Activated CD8-positive, alpha-beta T cell treated with anti-CD3 and anti-CD28 coated beads for 36 hours (primary cell): ENCODE measurements at places on chromosomes 6 and 20. TPM values are rescaled to one million over a fixed set of nuclear protein-coding genes. Genes with fewer than 3 reads are reported as not detected.

The MICB gene
- total RNA-seq = 17.7 TPM

The MYLK4 gene
- total RNA-seq = 0.09 TPM

The KCNG1 gene
- total RNA-seq = 1.8 TPM

The MRPL18 gene
- 81.8 TPM for total RNA-seq

The SYNJ2 gene
- total RNA-seq = 27.7 TPM

The ORC3 gene
- 35.8 TPM for total RNA-seq

The FOXF2 gene
- total RNA-seq = not detected

The AIF1 gene
- 240 TPM for total RNA-seq

GRCh38 chr20:19909725-19910124, 107.4 kb upstream of the NAA20 start:
- H3K27me3 ChIP-seq = no peaks in the 10 kb centered on the region
- DNase-seq = no peak
- H3K4me3 ChIP-seq = no peak overlapping the region
- no peaks in the 10 kb centered on the region for H3K4me1 ChIP-seq
- H3K36me3 ChIP-seq = no peaks in the 10 kb centered on the region
- no peak overlapping the region for H3K27ac ChIP-seq

GRCh38 chr6:109793792-109794191, 102.7 kb downstream of the FIG4 start:
- no peaks in the 10 kb centered on the region for H3K27me3 ChIP-seq
- no peak overlapping the region for H3K27ac ChIP-seq
- no peak overlapping the region for H3K4me3 ChIP-seq
- DNase-seq = peak; percentile 7
- peaks cover 4% of the 10 kb centered on the region for H3K4me1 ChIP-seq

DNA sequence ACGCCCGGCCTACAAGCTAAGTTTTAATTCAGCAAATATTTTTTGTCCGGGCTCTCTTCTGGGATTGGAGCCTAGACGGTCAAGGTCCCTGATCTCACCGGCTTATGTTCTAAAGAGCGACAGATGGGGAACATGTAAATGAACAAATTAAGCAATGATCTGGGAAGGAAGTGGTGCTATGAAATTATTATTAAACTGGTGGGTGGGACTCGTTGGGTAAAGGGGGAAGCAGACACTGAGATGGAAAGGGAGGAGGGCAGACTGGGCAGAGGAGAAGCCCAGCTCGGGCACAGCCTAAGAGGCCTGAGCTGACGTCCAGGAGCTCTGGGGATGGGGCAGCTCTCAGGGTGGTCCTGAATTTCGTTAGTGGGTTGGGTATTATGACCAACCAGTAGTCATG, 81.8 kb upstream of the AGPAT4 start:
- H3K27me3 ChIP-seq = no peaks in the 10 kb centered on the region
- no peaks in the 10 kb centered on the region for H3K36me3 ChIP-seq
- H3K4me3 ChIP-seq = no peak overlapping the region
- no peak for DNase-seq
- H3K4me1 ChIP-seq = peaks cover 6% of the 10 kb centered on the region

GRCh38 chr6:106685833-106686232, 56.5 kb downstream of the QRSL1 start:
- no peaks in the 10 kb centered on the region for H3K27me3 ChIP-seq
- no peak for DNase-seq
- H3K27ac ChIP-seq = no peak overlapping the region
- no peak overlapping the region for H3K4me3 ChIP-seq
- H3K36me3 ChIP-seq = no peaks in the 10 kb centered on the region

- H3K4me1 ChIP-seq = peaks cover 72% of the 10 kb centered on the region
- no peaks in the 10 kb centered on the region for H3K36me3 ChIP-seq
- peak overlapping the region; percentile 57 for H3K4me3 ChIP-seq
- peaks cover 2% of the 10 kb centered on the region for H3K27me3 ChIP-seq
- peak; percentile 56 for DNase-seq
- peak overlapping the region; percentile 92 for H3K27ac ChIP-seq
Observed at GRCh38 chr20:44070139-44070900, 116.7 kb downstream of the JPH2 start.

DNA sequence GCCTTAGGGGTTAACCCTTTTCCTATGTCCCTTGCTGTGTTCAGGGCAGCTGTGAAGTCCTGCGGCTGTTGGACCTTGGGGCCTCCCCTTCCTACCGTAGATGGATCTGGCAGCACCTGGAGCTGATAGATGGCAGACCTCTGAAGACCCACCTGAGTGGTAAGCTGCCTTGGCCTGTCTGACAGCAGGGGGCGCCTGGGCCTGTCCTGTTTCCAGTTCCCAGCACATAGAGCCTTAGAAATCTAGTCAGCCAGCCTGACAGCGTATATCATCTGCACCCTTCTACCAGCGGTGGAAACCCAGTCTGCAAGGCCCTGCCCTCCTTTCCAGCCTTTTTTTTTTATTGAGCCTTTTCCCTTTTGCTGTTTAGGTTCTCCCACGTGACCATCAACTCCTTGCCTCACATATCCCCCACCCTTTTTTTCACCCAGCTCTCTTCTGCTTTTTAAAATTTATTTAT, 26.6 kb downstream of the CNBD2 start:
- H3K4me1 ChIP-seq = peaks cover 3% of the 10 kb centered on the region
- DNase-seq = peak; percentile 91
- no peaks in the 10 kb centered on the region for H3K36me3 ChIP-seq
- peaks cover 2% of the 10 kb centered on the region for H3K27me3 ChIP-seq
- H3K4me3 ChIP-seq = no peak overlapping the region

GRCh38 chr6:70391492-70391891, 21.8 kb upstream of the FAM135A start:
- no peak overlapping the region for H3K4me3 ChIP-seq
- peaks cover 8% of the 10 kb centered on the region for H3K27me3 ChIP-seq
- no peak overlapping the region for H3K27ac ChIP-seq

GRCh38 chr20:17556837-17557674, 12.8 kb upstream of the DSTN start:
- no peak for DNase-seq
- H3K4me1 ChIP-seq = peaks cover 33% of the 10 kb centered on the region
- H3K27ac ChIP-seq = no peak overlapping the region
- no peak overlapping the region for H3K4me3 ChIP-seq

GRCh38 chr6:37482606-37483251, 17.0 kb downstream of the CCDC167 start:
- no peak overlapping the region for H3K27ac ChIP-seq
- peaks cover 23% of the 10 kb centered on the region for H3K36me3 ChIP-seq
- no peaks in the 10 kb centered on the region for H3K27me3 ChIP-seq
- no peak for DNase-seq
- H3K4me3 ChIP-seq = no peak overlapping the region

DNA sequence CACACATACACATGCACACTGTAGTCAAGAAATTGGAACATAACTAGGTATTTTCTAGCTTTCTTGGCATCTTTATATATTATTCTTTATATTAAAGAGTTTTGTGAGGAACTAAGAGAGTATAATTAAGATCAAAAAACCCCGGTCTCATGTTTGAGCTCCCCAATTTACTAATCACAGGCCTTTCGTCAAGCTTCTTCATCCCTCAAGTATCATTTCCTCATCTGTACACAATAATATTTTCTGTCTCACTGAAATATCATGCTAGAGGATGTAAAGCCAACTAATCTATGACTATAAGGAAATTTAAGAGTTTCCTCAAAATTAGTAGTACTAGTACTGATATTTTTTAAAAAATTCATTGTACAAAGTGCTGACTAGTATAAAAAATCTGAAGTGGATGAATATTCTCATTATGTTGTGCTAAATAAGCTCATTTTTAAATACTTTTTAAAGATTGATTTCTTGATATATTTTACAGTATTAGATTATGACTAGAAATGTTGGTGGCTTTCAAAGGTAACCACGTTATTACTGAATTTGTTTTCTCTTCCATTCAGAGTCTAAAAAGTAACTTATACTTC, 28.0 kb downstream of the PEX3 start:
- H3K36me3 ChIP-seq = peaks cover 33% of the 10 kb centered on the region
- H3K4me1 ChIP-seq = no peaks in the 10 kb centered on the region
- no peak overlapping the region for H3K4me3 ChIP-seq
- H3K27ac ChIP-seq = no peak overlapping the region

GRCh38 chr20:35981969-35982368, 13.6 kb downstream of the CNBD2 start:
- no peaks in the 10 kb centered on the region for H3K36me3 ChIP-seq
- H3K4me3 ChIP-seq = no peak overlapping the region
- no peak overlapping the region for H3K27ac ChIP-seq
- H3K4me1 ChIP-seq = no peaks in the 10 kb centered on the region

- no peaks in the 10 kb centered on the region for H3K36me3 ChIP-seq
- H3K4me3 ChIP-seq = no peak overlapping the region
- DNase-seq = peak; percentile 18
- H3K27ac ChIP-seq = no peak overlapping the region
- peaks cover 6% of the 10 kb centered on the region for H3K27me3 ChIP-seq
Observed at GRCh38 chr6:85015396-85015990, 251.1 kb upstream of the TBX18 start.

DNA sequence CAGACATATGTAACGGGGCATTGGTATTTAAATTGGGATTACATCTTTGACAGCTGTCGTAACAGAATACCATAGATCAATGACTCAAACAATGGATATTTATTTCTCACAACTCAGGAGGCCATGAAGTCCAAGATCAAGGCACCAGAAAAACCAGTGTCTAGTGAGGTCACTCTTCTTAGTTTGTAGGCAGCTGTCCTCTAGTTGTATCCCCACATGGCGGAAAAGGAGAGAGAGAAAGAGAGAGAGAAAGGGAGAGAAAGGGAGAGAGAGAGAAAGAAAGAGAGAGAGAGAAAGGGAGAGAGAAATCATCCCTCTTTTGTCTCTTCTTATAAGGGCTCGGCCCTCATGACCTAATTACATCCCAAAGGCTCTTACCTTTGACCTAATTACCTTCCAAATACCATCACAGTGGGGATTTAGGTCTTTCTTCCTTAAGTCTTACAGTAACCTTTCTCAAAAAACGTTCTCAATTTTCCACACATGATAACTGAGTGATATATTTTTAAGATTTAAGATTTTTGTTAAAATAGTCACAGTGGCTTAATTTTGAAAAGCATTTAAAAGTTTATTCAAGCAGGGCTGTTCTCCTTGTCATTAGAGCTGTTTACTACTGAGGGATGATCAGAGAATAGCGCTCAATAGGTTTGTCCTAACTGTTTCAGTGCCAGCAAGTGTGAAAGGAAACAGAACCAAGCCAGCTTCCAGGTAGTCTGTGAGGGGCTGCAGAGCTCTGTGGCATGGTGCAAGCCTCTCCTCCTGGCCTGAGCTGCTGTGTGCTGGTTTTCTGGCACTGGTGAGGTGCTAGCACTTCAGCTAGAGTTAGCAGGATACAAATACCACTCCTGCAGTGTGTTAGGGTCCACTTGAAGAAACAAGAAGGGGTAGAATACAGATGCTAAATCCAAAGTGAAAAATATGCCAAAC, 79.0 kb downstream of the IMPG1 start:
- no peaks in the 10 kb centered on the region for H3K4me1 ChIP-seq
- no peaks in the 10 kb centered on the region for H3K36me3 ChIP-seq
- no peak for DNase-seq
- no peaks in the 10 kb centered on the region for H3K27me3 ChIP-seq

GRCh38 chr6:51768087-51768486, 319.3 kb downstream of the PKHD1 start:
- no peaks in the 10 kb centered on the region for H3K36me3 ChIP-seq
- no peak for DNase-seq
- no peak overlapping the region for H3K27ac ChIP-seq
- H3K4me1 ChIP-seq = no peaks in the 10 kb centered on the region
- H3K27me3 ChIP-seq = no peaks in the 10 kb centered on the region

DNA sequence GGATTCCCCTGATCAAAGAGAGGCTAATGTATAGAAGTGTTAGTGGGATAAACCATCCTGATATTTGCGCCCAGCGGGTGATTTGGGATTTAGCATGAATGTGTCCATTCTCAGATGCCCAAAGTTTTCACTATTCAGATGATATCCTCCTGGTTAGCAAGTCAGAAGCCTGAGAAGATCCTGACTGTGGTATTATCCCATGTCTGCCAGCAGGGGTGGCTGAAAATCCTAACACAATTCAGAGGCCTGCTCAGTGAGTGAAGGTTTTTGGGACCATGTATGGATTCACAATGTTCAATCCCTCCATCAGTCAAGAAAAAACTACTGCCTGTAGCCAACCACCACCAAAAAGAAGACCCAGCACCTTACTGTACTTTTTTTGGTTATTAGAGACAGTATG, 34.1 kb upstream of the SPACA1 start:
- no peaks in the 10 kb centered on the region for H3K27me3 ChIP-seq
- no peaks in the 10 kb centered on the region for H3K36me3 ChIP-seq

- H3K27ac ChIP-seq = no peak within 1 kb of the TSS
- DNase-seq = peak; percentile 66
- H3K27me3 ChIP-seq = peaks cover 42% of the 10 kb centered on the region
Observed at GRCh38 chr6:25652007-25652515, at the start of gene SCGN. SCGN (plus strand) TSS chr6:25652215; CDS start chr6:25652404, 189 bp downstream.

DNA sequence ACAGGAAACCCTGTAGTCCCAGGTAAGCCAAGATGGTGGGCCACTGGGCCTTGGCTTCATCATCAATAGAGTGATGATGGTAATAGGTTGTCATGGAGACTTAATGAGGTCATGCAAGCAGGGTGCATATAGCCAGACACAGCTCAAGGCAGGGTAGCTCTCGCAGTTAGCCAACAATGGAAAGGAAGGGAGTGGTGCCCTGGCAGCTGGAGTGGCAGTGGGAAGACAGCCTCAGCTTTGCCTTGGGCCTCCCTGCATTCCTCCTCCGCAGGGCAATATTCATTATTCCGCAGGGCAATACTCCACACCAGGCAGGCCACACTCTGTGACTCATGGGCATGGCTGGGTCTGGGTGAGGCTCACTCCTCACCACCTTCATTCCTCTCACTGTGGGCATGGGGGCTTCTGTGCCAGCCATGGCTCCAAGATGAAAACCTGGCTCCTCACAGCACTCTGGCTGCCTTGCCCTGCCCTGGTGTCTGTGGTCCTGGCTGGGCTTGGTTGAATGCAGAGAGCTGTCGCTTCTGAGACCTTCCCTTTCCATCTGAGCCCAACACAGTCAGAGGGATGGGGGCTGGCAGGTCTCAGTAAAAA, 163.1 kb upstream of the PMEPA1 start:
- no peaks in the 10 kb centered on the region for H3K4me1 ChIP-seq
- H3K4me3 ChIP-seq = no peak overlapping the region
- H3K27me3 ChIP-seq = peaks cover 8% of the 10 kb centered on the region
- no peak for DNase-seq
- no peaks in the 10 kb centered on the region for H3K36me3 ChIP-seq

GRCh38 chr20:58994390-58995159, 12.5 kb downstream of the CTSZ start:
- no peaks in the 10 kb centered on the region for H3K4me1 ChIP-seq
- no peak for DNase-seq
- no peak overlapping the region for H3K4me3 ChIP-seq
- peaks cover 52% of the 10 kb centered on the region for H3K36me3 ChIP-seq
- H3K27me3 ChIP-seq = no peaks in the 10 kb centered on the region
